AG04450 (cell line): ENCODE measurements at places on chromosomes 11 and 22. TPM values are rescaled to one million over a fixed set of nuclear protein-coding genes. Genes with fewer than 3 reads are reported as not detected.

DNA sequence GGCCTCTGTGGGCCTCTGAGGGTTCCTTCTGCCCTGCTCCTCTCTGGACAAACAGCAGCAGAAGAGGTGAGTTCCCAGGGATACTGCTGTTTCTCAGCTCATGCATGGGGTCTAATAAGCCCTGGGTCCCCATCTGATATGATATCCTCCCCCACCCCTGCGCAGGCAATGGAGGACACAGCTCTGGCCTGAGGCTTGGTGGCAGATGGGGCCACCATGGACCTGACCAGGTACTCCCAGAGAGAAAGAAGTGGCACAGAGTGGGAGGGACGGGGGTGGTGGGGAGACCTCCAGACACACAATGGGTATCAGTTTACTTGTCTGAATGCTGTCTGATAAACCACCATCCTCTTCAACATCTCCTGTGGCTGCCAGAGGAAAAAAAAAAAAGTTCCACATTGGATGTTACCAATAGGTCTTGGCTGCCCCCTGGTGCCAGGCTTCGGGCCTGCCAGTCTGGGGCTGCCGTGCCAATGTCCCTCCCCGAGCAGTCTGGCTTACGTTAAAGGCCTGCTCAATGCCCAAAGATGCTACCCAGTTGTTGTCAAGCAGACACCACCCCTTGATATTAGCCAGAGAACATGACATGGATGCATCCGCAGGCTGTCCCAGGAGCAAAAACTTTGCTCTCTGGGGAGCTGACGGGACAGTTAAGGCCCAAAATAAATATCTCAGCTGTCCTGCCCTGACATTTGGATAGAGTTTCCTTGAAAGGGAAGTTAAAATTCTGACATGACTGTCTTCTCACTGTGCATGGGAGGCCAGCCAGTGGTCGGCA lies 27.9 kb upstream of the ABCC8 start:
- DNase-seq: peak; percentile 6

- no peak for DNase-seq
Measured at GRCh38 chr22:49838771-49839717, 11.4 kb upstream of the BRD1 start.

KCNK4 gene
- polyA plus RNA-seq: not detected in 2 replicates

DNA sequence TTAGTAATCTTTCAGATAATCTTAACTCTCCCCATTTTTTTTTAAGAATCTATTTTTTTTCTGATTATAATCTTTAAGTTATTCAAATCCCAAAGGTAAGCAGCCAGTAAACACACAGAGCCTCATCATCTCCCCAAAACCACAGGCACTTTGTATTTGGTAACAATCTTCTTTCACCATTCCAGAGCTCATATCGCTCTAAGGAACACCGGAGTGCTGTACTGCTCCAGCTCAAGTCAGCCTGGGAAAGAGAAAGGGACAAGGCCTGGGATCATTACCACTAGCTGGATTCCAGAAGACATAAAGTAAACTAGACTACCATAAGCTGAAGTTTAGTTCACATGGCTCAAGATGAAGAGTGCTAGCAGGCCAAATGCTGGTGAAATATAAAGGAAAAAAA lies 73.0 kb upstream of the APOA1 start:
- no peak for DNase-seq

FOSL1 gene
- 7.9 and 16.1 TPM in 2 replicates for polyA plus RNA-seq

GRCh38 chr11:80655834-80656233 lies 1215.0 kb upstream of the TENM4 start:
- DNase-seq: no peak

HPS5 gene
- 12.5 and 14.9 TPM in 2 replicates for polyA plus RNA-seq

LMNTD2 gene
- polyA plus RNA-seq: 0.32 and 0.67 TPM in 2 replicates

- no peak for DNase-seq
Measured at GRCh38 chr22:35966314-35967045, 62.1 kb downstream of the RBFOX2 start.

- DNase-seq: no peak
Measured at GRCh38 chr11:77472991-77473800, 698 bp downstream of the PAK1 start.

DNA sequence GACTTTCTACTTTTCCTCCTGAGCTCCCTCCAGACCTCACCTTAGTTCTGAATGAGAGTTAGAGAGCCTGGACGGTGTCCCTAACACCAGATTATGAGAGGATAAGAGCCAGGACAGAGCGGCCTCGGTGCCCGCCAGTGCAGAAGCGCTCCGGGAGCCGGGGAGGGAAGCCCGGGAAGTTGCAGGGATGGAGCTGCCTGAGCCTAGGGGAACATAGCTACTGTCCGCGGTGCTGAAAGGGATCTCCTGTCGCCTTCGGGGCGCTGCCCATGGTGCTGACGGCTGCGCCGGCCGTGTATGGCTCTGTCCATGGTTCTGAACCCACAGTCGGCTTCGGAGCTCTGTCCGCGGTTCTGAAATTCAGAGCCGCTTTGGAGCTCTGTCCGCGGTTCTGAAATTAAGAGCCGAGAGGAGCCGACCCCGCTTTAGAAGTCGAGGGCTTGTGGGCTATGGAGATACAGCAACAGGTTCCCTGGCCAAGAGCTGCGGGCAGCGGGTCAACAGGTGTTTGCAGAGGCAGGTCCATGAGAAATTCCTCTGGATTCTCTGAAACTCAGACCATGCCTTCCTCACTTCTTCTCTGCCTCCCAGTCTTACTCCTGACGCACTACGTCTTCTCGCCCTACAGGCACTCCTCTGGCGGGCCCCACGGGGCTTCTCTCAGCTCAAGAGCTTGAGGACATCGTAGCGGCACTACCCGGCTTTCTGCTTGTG lies 814 bp downstream of the NPAS4 start:
- peak; percentile 77 for DNase-seq

DNA sequence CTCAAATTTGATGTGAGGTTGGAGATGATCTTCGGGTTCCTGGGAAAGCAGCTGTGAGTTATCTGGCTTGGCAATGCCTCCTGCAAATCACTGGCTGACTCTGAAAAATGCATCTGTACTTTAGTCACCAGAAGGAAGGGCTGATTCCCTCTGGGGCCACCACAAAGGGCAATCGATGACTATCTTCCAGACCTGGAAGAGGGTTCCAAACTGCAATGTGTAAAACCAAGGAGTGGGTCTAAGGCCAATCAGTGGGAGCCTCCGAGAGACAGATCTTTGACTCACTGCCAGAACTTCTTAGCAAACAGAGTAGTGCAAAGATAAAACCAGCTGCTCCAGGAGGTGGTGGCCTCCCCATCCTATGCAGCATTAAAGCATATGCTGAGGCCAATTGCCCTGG lies 29.1 kb upstream of the PAK1 start:
- DNase-seq: no peak

DNA sequence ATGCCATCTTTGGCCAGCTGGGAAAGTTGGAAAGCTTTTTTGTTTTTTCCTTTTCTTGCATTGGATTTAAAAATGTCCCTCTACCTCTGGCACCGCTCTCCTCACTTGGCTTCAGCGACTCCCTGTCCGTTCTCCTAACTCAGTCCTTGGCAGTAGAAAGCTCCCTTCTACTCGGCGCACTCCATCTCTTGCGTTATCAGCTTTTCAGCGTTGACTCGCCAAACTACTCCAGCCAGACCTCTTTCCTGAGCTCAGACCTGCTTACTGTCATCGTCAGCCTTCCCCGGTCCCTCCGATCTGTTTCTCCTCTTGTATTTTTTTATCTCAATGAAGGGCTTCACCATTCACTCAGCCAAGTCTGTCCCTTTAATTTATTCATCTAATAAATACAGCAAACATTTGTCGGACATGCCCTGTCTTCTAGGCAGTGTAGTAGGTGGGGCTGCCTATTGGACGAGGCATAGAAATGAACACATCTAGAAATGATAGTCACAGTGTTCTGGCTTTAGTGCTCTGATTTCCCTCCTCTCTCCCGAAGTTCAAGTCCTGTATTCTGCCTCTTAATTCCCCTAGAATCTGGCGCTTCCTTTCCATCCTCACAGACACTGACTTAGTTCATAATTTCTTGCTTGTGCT lies 839 bp downstream of the CEP164 start:
- DNase-seq: no peak

OR2AT4 gene
- not detected in 2 replicates for polyA plus RNA-seq
